Right atrium auricular region (tissue), 2 donors: ENCODE measurements at places on chromosomes 16 and 17. TPM values are rescaled to one million over a fixed set of nuclear protein-coding genes. Genes with fewer than 3 reads are reported as not detected.

The ATP5PD gene
- total RNA-seq = 675 TPM

The HS3ST3A1 gene
- total RNA-seq = 5.6 TPM

The EFNB3 gene
- 5.9 TPM for total RNA-seq

The KRTAP4-6 gene
- not detected for total RNA-seq

The FLCN gene
- total RNA-seq = 23.7 TPM

The C1QTNF8 gene
- not detected for total RNA-seq

The RGS11 gene
- 8.3 TPM for total RNA-seq

The SHISA6 gene
- not detected for total RNA-seq

The CHP2 gene
- not detected for total RNA-seq

The PERCC1 gene
- not detected for total RNA-seq
